ENCODE measurements at places on chromosomes 12 and 14.

GRCh38 chr12:3293446-3294161 is 197.4 kb upstream of the PRMT8 start:
- peak; percentile 49 for DNase-seq

GRCh38 chr12:70692681-70693288 is 55.6 kb upstream of the PTPRB start:
- peak; percentile 40 for DNase-seq

- DNase-seq, result peak; percentile 60
Observed at GRCh38 chr12:90909069-90909770, 45.8 kb downstream of the CCER1 start.

DNA sequence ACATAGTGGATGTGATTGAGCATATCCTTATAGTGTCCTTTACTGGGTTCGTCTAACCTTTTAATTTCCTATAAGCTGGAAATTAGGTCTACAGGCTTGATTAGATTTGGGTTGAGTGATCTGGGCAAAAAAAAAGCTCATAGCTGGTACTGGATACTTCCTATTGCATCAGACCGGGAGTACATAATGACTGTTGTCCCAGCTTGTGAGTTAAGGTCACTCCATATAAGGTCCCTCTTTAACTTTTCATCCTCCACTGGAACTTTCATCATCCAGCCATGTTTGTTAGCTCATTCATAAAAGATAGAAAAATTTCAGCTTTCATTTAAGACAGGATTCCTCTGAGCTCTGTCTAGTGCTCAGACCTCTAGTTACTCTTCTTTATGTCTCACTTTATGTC is 80.8 kb downstream of the C14orf132 start:
- no peak for DNase-seq

DNA sequence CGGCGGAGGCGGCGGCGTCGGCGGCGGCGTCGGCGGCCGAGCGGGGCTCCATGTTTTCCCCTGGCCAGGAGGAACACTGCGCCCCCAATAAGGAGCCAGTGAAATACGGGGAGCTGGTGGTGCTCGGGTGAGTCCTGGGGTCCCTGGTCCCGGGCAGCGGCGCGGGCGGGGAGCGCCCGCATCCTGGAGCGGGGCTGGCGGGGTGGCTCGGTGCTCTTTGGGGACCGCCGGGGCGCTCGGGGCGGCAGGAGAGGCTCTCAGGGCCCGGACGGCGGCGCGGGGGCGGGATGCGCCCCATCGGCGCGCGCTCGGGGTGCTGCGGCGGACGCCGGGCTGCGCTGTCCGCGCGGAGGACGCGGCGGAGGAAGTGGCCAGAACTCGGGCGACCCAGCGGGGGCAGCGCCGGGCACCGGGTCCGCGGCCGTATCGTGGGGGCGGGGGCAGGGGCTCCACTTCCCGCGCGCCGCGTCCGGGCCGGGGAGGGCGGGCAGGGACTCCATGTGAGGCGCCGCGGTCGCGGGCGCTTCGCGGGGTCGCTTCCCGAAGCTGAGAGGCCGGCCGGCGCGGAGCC is 485 bp downstream of the PELI2 start:
- no peak for DNase-seq

GRCh38 chr12:113472191-113473121 is 785 bp upstream of the LHX5 start:
- DNase-seq, result no peak

GRCh38 chr14:23094666-23095195 is at the start of gene ACIN1:
Gene ACIN1, minus strand, starts transcription at chr14:23095136. Its CDS starts 24 bp downstream, at chr14:23095112.
- peak; percentile 90 for DNase-seq

- no peak for DNase-seq
Observed at GRCh38 chr12:12705838-12706520, 10.0 kb upstream of the GPR19 start.

- no peak for DNase-seq
Observed at GRCh38 chr12:42969355-42969754, 379.8 kb upstream of the PRICKLE1 start.

- no peak for DNase-seq
Observed at GRCh38 chr12:130619385-130620001, 96.6 kb downstream of the RIMBP2 start.

GRCh38 chr14:58663494-58664111 is 25.8 kb downstream of the DACT1 start:
- peak; percentile 91 for DNase-seq

- DNase-seq, result peak; percentile 56
Observed at GRCh38 chr12:65004270-65004669, 116.8 kb downstream of the WIF1 start.

DNA sequence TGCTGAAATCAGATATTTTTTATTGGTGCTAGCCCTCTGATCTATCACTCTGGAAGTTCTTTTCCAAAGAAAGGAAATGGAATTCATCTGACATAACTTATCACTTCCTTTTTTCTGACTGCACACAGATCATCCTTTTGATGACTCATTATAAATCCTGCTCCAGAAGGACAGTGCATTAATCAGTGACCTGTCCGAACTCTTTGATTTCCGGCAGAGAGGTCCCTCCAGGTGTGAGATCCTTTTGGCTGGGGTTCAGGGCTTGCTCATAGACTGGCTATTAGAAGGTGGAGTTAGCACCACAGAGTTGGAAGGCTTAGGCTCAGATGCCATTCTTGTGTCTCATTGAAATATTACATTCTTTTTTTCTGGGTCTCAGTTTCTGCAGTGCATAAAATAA is 328.2 kb downstream of the ZFP36L1 start:
- peak; percentile 73 for DNase-seq

GRCh38 chr14:39568809-39569538 is 136.7 kb upstream of the FBXO33 start:
- no peak for DNase-seq

GRCh38 chr12:132710043-132710404 is 618 bp upstream of the PGAM5 start:
- no peak for DNase-seq

GRCh38 chr12:6253278-6253677 is 53.1 kb downstream of the CD9 start:
- DNase-seq, result no peak

DNA sequence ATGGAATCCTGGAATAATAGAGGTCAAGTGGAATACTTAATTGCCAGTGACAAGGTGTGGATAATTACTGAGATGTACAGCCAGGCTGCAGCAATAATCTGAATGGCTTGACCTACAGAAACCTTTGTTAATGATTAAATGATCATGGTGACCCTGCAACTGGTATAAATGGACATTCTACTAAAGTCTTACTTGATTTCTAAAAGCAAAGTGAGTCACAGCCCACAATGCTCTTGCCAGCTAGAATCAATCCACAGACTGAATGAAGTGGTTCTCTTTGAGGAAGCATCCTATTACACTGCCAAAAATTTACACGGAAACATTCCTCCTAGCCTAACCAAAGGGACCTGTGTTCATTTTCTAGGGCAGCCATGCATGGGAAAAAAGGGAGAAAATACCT is 518.5 kb downstream of the SOX5 start:
- DNase-seq, result no peak

DNA sequence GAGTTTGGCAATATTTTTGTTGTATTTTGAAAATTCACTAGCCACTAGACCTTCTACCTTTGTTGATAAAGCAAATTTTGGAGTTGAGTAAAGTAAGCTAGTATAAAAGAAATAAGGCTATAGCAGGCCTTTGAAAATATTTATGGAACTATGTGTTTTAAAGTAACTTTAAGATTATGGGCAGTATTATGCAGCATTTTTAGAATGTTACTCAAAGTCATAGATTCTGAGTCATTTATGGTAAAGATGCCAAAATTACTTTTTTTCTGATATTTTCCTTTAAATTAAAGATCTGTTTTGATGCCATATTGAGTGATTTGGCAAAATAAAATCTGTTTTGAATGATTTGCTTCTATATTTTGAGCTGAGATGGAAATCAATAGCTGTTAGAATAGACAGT is 57.2 kb downstream of the SYNE2 start:
- peak; percentile 34 for DNase-seq

GRCh38 chr12:49813131-49813530 is 15.1 kb downstream of the NCKAP5L start:
- DNase-seq, result no peak

- DNase-seq, result no peak
Observed at GRCh38 chr14:59347511-59347900, 117.7 kb downstream of the GPR135 start.

- peak; percentile 57 for DNase-seq
Observed at GRCh38 chr12:19186722-19187661, 57.5 kb downstream of the PLEKHA5 start.

DNA sequence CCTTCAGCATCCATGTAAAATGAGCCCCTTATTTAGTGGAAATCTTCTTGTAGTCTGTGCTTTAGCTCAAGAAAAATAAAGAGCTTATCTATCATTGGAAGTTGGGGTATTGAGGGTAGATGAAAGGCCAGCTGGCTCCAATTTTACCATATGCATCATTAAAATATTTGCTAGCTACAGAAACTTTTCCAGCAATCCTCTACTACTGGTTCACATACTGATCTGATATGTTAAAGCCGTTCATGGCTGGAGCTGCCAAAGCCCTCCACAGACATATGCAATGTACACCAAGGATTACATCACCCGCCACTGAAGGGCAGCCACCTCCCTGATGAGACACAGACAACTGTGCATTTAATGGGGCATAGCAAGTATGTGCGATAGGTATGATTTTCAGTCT is 1205.3 kb downstream of the GALC start:
- peak; percentile 96 for DNase-seq

DNA sequence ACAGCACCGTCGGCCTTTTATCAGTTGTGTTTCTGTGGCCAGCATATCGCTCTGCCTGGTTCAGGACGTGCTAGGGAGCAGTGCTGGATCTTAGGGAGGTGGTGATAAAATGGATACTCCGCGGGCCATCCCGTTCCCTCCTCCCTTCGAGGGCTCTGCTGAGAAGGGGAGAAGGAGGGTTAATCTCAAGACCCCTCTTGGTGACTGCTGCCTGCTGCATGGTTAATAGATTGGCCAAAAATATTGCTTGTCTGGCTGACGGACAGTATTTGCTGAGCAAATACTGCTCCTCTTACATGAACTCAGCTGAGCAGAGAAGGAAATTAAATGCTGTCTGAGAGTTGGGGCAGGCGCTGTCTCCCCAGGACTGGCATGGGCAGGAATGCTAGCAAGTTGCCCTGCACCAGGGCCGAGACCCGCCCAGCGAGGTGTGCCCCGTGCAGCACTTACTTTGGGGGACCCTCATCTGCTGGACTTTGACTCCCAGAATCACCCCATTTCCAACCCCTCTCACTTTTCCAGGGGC is 1.2 kb downstream of the FBRSL1 start:
- DNase-seq, result no peak

DNA sequence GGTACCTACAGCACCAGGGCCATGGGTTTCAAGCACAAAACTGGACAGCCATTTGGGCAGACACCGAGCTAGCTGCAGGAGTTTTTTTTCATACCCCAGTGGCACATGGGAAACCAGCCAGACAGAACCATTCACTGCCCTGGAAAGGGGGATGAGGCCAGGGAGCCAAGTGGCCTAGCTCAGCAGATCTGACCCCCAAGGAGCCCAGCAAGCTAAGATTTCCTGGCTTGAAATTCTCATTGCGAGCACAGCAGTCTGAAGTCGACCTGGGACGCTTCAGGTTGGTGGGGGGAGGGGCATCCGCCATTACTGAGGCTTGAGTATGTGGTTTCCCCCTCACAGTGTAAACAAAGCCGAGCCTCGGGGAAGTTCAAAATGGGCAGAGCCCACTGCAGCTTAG is 81.2 kb upstream of the CCDC175 start:
- no peak for DNase-seq

DNA sequence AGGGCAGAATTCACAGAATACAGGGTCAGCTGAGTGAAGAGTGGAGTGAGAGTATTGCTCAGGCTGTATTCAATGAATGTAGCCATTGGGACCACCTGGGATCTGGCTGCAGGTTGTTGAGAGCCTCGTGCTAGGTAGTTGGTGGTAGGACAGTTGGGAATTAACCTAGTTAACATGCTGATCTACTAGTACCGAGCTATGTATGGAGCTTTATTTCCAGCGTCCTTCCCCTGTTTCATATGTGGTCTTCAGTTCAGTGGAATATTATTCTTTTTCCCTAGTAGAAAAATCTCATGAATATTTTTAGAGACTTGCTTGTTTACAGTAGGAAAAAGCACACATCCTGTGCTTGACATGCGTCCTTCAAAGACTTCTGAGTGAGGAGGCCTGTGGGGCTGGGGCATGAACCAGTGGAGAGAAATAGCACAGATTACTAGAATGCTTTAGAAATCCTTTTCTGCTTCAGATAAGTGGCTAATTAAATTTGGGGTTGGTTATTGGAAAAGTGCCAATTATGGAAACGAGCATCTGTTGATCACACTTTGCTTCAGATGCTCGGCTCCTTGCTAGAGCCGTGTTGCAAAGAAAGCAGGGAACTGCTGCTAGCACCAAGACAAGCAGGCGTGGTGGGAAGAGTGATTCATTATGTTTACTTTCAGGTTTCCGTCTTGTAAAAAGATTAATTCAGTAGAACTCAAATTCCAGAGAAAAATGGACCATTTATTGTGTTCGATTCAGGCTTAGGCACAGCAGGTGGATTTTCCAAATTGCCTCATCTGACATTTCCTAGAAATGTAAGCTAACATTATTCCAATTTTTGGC is 53.6 kb downstream of the ARF6 start:
- peak; percentile 70 for DNase-seq

DNA sequence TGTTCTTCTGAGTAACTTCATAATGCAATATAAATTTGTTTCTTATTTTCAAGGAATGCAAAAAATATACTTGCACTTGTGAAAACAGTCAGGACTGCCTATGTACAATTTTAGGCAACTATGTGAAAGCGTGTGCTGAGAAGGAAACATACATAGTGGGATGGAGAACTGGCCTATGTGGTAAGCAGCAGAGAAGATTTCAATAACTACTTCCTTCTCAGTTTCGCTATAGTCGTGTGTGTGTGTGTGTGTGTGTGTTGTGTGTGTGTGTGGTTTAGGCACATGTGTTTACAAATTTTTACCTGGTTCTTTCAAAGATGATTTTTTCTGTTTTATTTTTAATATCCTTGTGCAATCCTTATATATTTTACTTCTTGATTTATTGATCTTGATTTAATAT is 211.8 kb downstream of the LRRK2 start:
- DNase-seq, result no peak

DNA sequence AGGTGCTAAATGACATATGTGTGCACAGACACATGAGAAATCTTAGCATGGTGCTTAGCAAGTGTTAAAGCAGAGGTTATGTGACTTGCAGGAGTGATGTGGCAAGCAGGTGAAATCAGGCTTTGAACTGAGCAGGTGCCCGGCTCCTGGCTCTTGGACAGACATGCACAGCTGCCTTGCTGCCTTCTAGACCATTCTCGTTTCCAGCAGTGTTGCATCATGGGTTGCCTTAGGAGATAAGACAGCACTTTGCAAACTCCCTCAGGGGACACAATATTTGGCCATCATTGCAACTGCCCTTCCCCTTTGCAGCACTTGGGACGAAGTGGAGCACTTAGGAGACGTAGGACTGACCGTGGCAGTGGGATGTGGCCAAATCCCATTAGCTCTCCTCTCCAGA is 17.2 kb upstream of the GSC start:
- DNase-seq, result no peak

DNA sequence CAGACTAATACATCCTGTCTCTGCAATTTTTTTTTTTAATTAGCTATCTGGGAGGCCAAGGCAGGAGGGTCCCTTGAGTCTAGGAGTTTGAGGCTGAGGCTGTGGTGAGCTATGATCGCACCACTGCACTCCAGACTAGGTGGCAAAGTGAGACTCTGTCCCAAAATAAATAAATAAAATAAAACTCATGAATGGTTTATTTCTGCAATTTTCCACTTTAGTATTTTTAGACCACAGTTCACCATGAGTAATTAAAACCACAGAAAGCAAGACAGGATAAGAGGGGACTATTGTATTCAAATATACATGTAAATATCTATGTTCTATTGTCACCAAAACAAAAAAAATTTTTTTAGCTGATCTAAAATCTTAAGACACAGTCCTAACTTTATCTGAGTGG is 17.8 kb downstream of the TAOK3 start:
- no peak for DNase-seq

Measured in fibroblast of skin of right quadriceps (primary cell).